Epithelial cell of esophagus (primary cell): ENCODE measurements at places on chromosomes 5 and 9.
A peak's percentile ranks its signal among the peaks of the same experiment; 100 is the strongest.

DNA sequence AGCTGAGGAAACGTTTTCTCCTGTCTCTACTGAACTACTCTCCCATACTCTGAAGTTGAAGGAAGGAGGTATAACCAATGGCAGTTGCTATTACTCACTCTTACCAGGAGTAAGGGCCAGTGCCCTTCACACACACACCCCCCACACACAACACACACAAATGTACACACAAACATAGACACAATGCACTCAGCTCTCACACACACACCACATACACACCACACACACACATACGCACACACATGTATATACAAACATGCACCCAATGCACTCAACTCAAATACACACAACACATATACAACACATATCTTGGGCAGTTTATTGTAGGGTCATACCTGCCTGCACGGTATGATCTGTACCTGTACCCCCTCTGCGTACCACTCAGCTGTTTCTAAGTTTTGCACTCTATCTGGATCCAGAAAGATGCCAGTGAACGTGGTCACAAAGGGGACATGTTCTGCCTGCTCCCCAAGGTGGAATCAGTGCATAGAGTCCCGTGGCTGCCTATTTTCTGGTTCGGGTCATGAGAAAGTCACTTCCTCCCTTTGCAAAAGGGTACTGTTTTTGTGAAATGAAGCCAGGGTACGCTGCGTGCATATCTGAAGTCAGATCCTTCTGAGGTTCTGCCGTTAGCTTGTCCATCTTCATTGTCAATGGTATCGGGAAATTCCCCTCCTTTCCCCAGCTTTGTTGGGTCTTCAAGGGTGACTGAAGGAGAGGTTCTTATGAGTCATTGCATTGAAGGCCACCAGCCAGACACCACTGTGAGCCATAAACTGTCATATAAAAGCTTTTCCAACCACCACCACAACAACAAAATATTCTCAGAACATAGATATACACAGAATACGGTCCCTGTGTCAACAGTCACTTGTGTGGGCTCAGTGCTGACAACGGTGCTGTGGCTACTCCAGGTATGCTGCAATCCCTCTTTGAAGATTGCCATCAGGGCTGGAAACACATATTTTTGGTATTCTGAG is 131.9 kb downstream of the UGCG start:
- no peak for DNase-seq

GRCh38 chr9:71384343-71384742 is 262.9 kb upstream of the TRPM3 start:
- DNase-seq: no peak

- no peak for DNase-seq
Measured at GRCh38 chr5:171648279-171649074, 137.1 kb upstream of the SMIM23 start.

DNA sequence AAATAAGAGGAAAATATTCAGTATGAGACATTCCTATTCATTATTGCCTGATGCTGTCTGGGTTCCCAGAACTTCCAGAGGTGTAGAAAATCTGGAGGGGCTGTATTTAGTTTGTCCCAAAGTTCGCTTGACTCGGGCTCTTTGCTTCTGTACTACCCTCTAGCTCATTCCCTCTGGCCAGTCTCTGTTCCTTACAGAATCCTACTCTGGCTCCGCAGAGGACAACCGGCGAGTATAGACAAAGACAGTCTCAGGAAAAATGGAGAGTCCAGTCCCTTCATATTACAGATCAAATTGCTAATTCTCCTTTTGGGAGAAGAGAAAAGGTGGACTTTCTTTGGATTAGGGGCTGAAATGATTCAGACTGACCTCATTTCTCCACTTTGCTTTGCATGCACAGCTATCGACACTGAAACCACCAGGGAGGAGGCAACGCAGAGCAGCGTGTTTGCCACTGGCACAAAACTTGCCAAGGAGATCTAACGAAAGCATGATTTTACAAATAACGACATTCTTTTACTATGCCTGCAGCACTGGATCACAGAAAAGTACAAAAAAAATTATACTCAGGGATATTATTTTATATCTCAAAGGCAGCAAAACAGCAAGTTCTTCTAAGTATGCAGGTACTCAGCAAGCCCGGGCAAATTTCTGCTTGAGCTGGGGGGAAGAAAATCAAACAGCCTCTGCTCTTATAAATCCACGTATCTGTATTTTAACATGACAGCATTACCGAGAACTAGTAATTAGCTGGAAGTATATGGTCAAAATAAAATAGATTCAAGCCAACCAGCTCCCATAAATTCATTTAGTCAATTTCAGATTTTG is 279.7 kb downstream of the NPR3 start:
- DNase-seq: peak; percentile 74

DNA sequence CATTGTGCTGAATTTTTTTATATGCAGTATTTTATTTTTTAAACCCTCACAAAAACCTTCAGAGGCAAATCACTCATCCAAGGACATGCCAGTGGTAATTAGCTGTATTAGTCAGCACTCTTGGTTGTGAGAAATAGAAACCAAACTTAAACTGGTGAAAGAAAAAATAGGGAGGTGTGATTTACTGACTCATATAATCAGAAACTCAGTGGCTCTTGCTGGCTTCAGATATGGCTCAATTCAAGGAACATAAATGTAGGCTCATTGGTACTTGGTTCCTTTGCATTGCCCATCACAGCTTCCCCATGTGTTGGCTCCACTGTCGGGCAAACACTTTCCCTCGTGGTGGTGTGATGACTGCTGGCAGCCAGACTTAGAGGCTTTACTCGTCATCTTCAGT is 497.2 kb downstream of the MAT2B start:
- DNase-seq: peak; percentile 76

- no peak for DNase-seq
Measured at GRCh38 chr5:54821445-54822323, 163.7 kb downstream of the ESM1 start.

- DNase-seq: peak; percentile 36
Measured at GRCh38 chr5:57032151-57032551, 80.2 kb upstream of the MIER3 start.

GRCh38 chr5:98110791-98111190 is 662.7 kb upstream of the RGMB start:
- DNase-seq: no peak

DNA sequence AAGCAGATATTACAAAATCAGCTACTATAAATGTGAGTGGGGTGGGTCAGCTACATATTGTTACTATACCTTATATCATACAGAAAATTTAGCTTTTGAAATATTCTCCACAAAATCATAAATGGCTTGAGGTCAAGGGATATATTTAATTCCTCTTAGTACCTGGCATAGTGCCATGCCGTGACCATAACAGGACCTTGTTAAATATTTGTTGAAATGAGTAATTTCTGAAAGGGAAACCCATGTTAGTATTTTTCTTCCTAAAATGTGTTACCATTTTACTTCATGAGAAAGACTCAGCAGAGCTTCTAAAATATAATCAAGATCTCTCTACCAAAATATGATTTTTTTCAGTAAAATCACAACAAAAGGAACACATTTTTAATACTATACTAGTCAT is 14.8 kb downstream of the ATP10B start:
- DNase-seq: peak; percentile 50

GRCh38 chr5:82332886-82333615 is 54.9 kb upstream of the RPS23 start:
- no peak for DNase-seq

- no peak for DNase-seq
Measured at GRCh38 chr9:135489188-135489906, 9.8 kb downstream of the PPP1R26 start.

DNA sequence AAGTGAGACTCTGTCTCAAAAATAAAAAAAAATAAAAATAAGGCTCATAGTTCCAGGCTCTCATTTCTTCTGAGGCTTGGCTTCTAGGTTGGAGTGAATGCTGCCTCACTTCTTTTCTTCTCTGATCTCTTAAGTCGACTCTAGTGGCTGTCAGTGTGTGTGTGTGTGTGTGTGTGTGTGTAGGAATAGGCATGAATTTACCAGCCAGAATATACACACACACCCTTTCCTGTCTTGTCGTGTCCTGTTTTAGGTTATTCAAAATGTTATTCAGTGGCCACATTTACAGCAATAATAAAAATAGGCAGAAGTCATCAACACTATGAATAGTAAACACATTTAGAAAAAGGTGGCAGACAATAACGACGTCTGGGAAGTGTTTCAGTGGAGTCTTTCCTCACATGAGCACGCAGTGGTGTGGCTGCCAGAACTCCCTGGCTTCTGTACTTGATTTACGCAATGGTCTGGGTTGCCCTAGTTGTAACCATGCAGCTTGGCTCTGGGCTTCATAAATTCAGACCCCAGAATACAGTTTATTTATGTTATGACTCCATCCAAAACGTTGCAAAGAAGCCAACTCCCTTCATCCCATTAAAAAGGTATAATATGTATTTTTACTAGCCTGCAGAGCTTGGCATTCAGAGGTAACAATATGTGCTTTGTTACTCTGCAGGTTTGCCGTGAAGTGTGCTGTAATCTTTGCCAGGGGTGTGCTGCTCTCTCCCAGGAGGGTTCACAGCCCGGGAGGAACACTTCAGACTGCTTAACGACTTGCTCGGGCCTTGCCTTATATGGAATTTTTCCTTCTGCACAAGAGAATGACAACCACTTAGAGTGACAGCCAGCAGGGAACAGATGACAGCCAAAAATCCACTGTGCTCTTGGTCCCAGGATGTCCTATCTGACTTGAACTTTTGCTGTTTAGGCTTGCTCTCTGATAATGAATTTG is 34.4 kb upstream of the PALM2AKAP2 start:
- DNase-seq: peak; percentile 16

- DNase-seq: no peak
Measured at GRCh38 chr9:95250462-95251221, 66.9 kb downstream of the FANCC start.

GRCh38 chr5:16856531-16856930 is 79.6 kb downstream of the MYO10 start:
- peak; percentile 99 for DNase-seq

- peak; percentile 63 for DNase-seq
Measured at GRCh38 chr9:129888293-129889121, 53.2 kb downstream of the USP20 start.

- DNase-seq: no peak
Measured at GRCh38 chr5:59001154-59001553, 418.3 kb downstream of the RAB3C start.

- DNase-seq: no peak
Measured at GRCh38 chr9:135908093-135908753, 877 bp upstream of the CAMSAP1 start.

- DNase-seq: no peak
Measured at GRCh38 chr5:1907616-1908015, 24.9 kb upstream of the IRX4 start.

GRCh38 chr9:8156346-8156745 is 356.8 kb upstream of the DMAC1 start:
- no peak for DNase-seq

DNA sequence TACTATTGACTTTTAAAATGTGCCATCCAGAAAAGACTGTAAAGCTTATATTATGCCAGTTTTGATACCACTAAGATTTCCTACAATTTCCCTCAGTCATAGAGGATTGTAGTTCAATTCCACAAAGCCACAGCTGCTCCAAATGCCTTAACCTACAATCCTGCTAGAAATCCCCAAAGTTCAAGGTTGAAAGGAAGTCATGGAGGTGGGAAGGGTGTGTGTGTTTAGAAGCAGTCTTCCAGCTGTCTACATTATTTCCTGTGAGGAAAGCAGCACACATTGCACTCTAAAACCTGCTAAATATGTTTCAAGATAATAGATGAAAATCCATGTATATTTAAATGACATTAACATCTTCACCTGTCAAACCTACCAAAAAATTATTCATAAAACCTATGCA is 11.8 kb downstream of the EPB41L4A start:
- no peak for DNase-seq

DNA sequence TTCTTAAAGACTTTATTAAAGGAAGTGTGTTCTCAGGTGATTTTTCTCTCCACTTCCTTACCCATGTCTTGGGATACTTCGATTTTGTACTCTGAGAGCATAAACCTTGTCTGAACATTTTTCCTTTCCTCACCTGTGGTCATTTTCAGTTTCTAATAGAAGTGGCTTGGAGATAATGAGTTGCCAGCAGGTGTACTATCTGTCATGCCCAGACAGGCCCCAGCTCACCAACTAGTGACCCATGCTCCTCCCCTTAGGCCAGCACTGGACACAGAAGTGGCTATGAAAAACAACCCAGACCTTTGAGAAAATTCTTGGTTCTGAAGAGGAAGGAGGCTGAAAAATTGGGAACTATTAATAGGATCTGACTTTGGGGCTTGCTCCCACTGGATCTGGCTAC is 49.2 kb upstream of the SMIM32 start:
- no peak for DNase-seq

DNA sequence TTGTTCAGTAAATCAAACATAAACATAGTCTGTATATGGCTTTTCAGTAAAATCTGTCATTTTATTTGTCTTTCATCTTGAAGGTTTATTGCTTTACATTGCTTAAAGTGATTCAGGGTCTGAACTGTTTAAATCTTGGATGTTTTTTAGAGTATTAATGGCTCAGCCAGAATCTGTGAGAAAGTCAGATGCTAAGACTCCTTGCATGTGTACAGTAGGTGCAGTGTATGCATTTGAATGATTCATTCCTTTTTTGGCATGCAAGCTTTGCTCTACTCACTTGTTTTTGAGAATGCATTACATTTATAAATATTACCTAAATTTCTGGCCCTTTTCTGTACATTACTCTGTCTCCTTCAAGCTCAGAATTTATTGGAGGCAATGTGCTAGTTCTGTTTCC is 271.0 kb upstream of the RIOK2 start:
- no peak for DNase-seq

DNA sequence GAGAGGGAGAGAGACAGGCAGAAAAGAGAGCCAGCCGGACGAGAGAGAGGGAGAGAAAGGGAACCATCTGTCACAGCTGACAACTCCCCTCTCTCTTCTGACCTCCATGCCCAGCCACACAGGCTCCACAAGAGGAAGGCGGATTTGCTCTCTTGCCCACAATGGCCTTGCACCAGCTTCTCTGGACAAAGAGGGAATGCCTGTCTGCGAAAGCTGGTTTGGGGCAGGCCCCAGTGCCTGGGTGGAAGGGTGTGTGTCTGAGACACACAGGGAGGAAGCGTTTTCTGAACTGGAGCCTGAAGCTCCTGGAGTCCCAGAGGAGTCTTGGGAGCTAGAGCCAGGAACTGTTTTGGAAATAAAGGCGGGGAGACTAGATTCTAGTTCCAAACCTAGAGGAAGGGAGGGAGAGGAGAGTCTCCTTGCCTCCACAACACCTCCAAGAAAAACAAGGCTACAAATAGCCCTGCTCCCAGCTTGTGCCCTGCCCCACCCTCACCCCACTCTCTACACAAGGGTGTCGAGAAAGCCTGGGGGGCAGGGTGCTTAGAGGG is 12.5 kb downstream of the C1QTNF2 start:
- DNase-seq: no peak
